ENCODE measurements at places on chromosomes 12 and 14.

DNA sequence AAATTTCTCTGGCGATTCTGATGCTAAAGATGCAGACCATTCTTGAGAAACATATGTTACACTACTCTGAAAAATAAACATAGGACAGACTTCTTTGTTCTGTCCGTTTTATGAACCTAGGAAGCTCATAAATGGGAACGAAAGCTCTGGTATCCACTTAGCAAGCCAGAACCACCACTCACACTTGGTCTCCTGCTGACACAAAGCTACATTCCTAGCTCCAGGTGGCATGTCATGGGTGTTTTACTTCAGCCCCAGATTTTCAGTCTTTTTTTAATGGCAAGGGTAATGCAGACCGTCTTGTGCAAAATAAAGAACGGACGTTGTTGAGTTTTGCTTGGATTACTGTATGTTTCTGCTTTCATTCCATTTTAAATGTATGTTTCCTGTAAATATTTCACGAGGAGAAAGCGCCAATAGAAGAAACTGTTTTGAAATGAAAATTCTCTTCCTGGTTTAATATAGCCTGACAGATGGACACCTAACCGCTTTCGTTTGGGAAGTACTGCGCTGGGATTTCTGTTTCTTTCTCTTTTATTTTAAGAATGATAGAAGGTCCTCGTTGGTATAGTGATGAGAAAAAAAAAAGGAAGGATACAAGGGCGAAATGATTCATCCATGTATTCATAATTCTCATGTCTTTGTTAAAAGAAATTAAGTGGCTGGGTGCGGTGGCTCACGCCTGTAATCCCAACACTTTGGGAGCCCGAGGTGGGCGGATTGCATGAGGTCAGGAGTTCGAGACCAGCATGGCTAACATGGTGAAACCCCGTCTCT is 871 bp upstream of the COQ5 start:
- DNase-seq: peak; percentile 55
- H3K4me1 ChIP-seq: peaks cover 5% of the 10 kb centered on the region
- H3K27ac ChIP-seq: peak overlapping the region; percentile 47
- no peaks in the 10 kb centered on the region for H3K27me3 ChIP-seq

DNA sequence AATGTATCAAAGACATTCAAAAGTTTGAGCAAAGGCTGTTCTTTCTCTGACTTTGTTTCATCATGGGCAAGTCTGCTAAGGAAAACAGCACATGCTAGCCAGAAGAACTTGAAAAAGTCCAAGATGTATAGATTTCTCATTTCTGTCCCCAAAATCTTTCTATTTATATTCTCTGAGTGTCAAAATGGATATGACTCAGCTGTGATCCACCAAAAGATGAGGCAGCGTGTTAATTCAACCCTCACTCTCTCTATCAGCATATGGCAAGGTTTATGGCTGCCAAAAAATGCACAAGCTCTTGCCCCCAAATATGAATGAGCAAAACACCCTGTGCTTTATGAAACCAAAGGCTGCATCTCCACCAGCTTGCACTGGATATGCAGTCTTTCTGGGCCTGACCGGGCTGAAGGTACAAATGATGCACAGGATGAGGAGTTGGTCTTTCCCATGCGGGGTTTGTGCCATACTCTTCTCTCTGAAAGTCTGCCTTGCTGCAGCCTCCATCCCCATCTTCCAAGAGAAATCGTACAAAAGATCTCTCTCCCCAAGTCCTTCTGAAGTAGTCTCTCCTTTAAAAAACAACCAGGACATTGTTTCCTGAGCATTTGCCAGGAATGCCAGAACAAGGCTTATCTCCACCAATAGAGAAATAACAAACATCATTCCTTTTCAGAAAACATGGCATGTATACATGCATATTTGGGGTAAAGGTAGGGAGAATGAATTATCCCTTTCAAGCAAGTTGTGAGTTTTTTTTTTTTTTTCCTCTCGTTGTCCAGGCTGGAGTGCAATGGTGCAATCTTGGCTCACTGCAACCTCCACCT is 203.4 kb downstream of the TMX1 start:
- no peaks in the 10 kb centered on the region for H3K4me1 ChIP-seq
- H3K4me3 ChIP-seq: no peak overlapping the region
- H3K27me3 ChIP-seq: no peaks in the 10 kb centered on the region
- H3K36me3 ChIP-seq: no peaks in the 10 kb centered on the region

GRCh38 chr14:75711105-75711795 is 50.2 kb downstream of the TTLL5 start:
- H3K27me3 ChIP-seq: no peaks in the 10 kb centered on the region
- no peak overlapping the region for H3K4me3 ChIP-seq
- no peaks in the 10 kb centered on the region for H3K4me1 ChIP-seq
- peaks cover 3% of the 10 kb centered on the region for H3K36me3 ChIP-seq
- H3K27ac ChIP-seq: peak overlapping the region; percentile 53
- DNase-seq: no peak

DNA sequence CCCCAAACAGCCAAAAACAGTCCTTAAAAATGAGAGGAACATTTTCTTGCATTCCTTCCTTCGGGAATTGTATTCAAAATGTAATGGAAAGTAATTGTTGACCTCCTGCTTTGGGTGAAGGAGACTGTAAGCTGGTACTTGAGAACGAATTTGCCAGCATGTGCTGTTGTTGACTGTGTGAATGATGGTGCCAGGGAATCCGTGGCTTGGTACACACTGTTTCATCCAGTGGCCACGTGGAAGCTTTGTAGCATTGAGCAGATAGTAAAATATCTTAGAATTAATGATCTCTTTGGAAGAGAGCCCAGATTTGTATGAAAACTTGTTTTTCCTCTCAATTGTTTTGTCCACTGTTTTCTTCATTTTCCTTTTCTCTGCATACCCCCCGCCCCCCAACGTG is 1.7 kb downstream of the ASCL4 start:
- DNase-seq: no peak
- no peaks in the 10 kb centered on the region for H3K36me3 ChIP-seq
- no peak overlapping the region for H3K27ac ChIP-seq
- H3K27me3 ChIP-seq: peaks cover 31% of the 10 kb centered on the region
- no peak overlapping the region for H3K4me3 ChIP-seq

DNA sequence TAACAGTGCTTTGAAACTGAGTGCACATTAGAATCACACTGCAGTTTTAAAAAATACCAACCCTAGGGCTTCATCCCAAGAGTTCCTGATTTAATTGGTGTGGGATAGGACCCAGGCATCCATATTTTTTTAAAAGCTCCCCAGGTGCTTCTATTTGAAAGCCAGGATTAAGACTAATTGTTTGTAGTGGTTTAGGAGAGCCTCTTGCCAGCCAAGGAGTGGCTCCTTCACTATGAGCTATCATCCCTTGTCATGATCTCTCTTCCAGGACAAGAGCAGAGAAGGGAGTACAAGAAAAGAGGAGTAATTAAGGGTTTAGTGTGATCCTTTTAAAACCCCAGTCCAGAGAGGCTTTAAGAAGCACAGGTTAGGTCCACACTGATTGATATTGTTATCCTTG is 178.0 kb downstream of the CAND1 start:
- no peaks in the 10 kb centered on the region for H3K27me3 ChIP-seq
- no peak for DNase-seq
- H3K4me3 ChIP-seq: no peak overlapping the region
- peaks cover 13% of the 10 kb centered on the region for H3K4me1 ChIP-seq

- peaks cover 3% of the 10 kb centered on the region for H3K36me3 ChIP-seq
- no peak overlapping the region for H3K4me3 ChIP-seq
- H3K27ac ChIP-seq: no peak overlapping the region
- H3K27me3 ChIP-seq: no peaks in the 10 kb centered on the region
- DNase-seq: no peak
These were observed 22.8 kb downstream of the GNG2 start for GRCh38 chr14:51883232-51883631.

GRCh38 chr14:50678163-50678562 is 10.1 kb upstream of the SAV1 start:
- H3K27ac ChIP-seq: no peak overlapping the region
- H3K4me1 ChIP-seq: no peaks in the 10 kb centered on the region
- no peaks in the 10 kb centered on the region for H3K36me3 ChIP-seq
- H3K27me3 ChIP-seq: no peaks in the 10 kb centered on the region
- no peak overlapping the region for H3K4me3 ChIP-seq
- DNase-seq: no peak

DNA sequence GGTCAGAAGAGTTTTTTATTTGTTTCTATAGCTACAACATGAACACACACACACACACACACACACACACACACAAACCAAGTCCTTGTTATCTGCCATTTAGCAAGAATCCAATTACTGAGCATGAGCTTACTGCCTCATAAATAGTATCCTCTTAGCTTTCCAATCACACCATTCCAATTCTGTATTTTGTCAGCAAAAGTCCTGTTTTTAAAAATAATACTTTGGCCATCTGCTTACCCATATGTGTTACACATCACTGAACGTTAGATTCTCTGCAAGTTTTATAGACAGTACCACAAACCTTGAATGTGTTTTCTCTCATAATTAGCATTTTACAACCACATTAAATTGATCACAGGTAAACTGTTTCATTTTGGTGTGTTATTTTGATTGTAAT is 1905.4 kb upstream of the FLRT2 start:
- H3K27me3 ChIP-seq: no peaks in the 10 kb centered on the region
- no peaks in the 10 kb centered on the region for H3K4me1 ChIP-seq
- no peak overlapping the region for H3K27ac ChIP-seq
- H3K4me3 ChIP-seq: no peak overlapping the region
- no peaks in the 10 kb centered on the region for H3K36me3 ChIP-seq
- no peak for DNase-seq

DNA sequence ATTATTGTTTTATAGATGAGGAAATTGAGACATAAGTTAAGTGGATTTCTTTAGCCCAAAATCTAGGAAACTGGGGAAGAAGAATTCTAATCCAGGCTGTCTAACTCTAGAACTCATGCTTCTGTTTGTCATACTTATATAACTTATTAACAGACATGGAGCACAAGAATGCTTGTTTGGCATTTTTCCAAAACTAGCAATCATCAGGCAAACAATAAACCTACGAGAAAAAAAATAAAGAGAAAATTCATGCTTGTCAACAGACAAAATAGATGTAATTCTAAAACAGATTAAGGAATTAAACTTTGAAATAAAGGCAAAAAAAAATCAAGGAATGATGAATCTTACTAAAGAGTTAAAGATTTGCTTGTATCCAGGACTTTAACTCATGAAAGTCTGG is 103.1 kb downstream of the METTL25 start:
- no peak for DNase-seq
- H3K36me3 ChIP-seq: no peaks in the 10 kb centered on the region
- H3K4me3 ChIP-seq: no peak overlapping the region
- H3K27me3 ChIP-seq: no peaks in the 10 kb centered on the region
- no peak overlapping the region for H3K27ac ChIP-seq
- H3K4me1 ChIP-seq: no peaks in the 10 kb centered on the region

DNA sequence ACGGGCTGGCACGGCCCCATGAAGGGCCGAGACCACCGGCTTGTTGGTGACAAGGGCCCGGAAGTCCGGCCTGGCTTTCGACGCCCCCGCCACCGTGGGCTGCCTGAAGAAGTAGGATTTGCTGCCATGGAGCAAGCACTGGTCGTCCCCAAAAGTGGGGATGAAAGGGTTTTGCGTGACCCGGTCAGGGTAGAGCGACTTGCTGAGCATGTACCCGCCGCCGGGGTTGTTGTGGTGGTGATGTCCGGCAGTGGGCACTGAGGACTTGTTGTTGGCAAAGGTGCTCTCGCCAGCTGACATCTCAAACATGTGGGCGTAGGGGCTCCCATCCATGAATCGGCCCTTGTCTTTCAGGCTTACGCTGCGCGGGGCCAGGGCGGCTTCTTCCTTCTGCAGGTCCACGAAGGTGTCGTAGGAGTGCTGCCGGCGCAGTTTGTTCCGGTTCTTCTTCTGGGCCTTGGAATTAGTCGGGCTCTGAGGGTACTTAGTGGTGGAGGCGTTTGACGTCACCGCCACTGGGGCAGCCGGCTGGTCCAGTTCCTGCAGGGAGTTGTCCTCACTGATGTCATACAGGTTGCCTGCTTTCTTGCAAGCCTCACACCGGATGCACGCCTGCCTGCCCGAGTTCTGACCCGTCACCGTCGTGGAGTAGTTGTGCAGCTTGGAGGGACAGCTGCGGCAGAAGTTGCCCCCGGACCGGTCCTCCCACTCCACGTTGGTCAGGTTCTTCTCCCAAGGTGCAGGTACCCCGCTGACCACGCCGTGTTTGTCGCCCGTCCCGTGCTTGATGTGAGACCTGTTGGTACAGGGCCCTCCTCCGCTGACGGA is 366.6 kb downstream of the EMP1 start:
- H3K4me3 ChIP-seq: no peak overlapping the region
- no peaks in the 10 kb centered on the region for H3K27me3 ChIP-seq
- H3K27ac ChIP-seq: no peak overlapping the region
- no peak for DNase-seq

DNA sequence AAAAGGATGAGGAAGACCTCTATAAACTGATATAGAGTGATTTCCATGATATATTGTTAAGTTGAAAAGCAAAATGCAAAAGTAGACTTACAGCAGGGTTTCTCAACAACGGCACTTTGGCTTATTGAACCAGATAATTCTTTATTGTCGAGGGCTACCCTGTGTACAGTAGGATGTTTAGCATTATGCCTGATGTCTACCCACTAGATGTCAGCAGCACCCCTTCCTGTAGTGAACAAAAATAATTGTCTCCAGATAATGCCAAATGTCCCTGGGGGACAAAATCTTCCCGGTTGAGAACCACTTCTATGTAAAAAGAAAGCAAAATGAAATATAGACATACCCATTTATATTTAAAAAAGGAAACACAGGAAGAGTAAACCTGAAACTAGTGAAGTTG is 32.4 kb downstream of the ABCD2 start:
- H3K36me3 ChIP-seq: no peaks in the 10 kb centered on the region
- H3K27ac ChIP-seq: no peak overlapping the region
- no peak for DNase-seq
- H3K27me3 ChIP-seq: no peaks in the 10 kb centered on the region
- no peaks in the 10 kb centered on the region for H3K4me1 ChIP-seq
- H3K4me3 ChIP-seq: no peak overlapping the region

DNA sequence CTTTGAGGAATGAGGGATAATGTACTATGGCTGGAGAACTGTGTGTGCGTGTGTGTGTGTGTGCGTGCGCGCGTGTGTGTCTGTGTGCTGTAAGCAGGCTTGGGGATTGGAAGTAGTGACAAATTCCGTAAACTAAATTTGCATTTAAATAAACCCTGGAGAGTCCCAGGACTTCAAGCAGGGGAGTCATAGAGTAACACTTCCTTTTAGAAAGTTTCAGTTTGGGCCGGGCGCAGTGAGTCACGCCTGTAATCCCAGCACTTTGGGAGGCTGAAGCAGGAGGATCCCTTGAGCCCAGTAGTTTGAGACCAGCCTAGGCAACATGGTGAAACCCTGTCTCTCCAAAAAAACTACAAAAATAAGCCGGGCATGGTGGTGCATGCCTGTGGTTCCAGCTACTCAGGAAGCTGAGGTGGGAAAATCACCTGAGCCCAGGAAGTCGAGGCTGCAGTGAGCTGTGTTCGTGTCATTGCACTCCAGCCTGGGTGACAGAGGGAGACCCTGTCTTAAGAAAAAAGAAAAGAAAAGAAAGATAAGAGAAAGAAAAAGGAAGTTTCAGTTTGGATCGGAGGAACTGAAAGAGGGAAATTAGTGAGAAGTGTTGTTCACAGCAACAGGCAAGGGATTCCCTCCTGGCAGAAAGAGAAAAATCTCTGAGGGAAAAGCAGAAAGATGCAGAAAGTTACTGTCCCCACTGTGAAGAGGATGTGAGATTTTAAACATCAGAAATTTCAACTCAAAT is 222.7 kb upstream of the SOX5 start:
- H3K4me1 ChIP-seq: no peaks in the 10 kb centered on the region
- no peak overlapping the region for H3K27ac ChIP-seq
- H3K4me3 ChIP-seq: no peak overlapping the region
- DNase-seq: no peak

- H3K4me3 ChIP-seq: no peak overlapping the region
- DNase-seq: peak; percentile 40
- H3K27ac ChIP-seq: no peak overlapping the region
- no peaks in the 10 kb centered on the region for H3K36me3 ChIP-seq
These were observed 53.9 kb upstream of the DCD start for GRCh38 chr12:54701940-54702592.
